Activated gamma-delta T cell treated with anti-CD3 and anti-CD28 coated beads, Interleukin-2, amount 50 U/mL, for 16 hours (primary cell): ENCODE measurements at places on chromosomes 6 and 20.

GRCh38 chr20:59817846-59818615 lies 115.4 kb downstream of the SYCP2 start:
- no peak for DNase-seq

- DNase-seq: no peak
Measured at GRCh38 chr6:161684731-161685475, 411.0 kb upstream of the AGPAT4 start.

DNA sequence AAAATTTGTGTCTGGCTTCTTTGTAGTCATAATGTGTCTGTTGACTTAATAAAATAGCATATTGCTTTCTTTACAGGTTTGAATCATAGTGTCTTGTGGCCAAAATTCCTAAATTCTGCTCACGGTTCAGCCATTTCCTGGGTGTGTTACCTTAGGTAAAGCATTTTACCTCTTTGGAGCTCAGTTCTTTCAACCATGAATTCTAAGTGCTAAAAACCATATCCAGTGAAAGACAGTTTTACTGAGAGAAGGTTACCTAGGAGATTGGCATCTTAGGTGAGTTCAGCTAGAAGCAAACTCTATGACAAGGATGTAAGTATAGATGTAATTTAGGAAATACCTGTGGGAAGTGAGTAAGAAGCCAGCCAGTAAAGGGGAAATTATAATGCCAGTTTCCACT lies 20.7 kb downstream of the CRYBG1 start:
- DNase-seq: no peak

DNA sequence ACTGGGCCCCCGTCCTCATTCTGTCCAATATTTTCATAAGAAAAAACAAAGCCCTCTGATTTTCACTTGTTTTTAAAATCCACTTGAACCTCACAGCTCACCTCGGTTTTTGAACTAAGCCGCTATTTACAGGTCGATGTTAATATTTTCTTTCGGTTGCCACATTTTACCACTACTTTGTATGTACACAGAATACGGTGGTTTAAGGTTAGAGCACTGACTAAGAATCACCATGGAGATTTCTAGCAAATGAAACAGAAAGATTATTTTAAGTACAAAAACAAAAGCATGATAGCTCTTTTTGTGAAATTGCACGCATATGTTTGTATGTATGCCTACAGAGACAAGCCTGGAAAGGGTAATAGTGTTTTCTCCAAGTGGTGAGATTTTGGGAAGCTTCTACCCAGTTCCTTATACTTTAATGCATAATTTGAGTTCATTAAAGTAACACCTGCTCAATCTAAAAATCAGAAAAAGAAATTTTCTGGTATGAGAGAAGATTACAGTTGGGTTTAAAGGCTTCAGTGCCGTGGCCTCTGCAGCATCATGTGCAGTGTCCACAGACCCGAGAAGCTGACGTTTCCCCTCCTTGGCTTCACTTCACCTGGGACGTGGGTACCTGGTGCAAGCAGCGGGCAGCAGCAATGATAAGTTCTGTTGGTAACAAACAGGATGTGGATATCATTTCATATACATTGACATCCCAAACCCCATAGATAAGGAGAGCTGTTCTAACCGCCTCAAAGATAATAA lies 144.0 kb downstream of the UST start:
- no peak for DNase-seq

GRCh38 chr20:21101453-21101931 lies 4.7 kb downstream of the LINC00237 start:
- DNase-seq: no peak

DNA sequence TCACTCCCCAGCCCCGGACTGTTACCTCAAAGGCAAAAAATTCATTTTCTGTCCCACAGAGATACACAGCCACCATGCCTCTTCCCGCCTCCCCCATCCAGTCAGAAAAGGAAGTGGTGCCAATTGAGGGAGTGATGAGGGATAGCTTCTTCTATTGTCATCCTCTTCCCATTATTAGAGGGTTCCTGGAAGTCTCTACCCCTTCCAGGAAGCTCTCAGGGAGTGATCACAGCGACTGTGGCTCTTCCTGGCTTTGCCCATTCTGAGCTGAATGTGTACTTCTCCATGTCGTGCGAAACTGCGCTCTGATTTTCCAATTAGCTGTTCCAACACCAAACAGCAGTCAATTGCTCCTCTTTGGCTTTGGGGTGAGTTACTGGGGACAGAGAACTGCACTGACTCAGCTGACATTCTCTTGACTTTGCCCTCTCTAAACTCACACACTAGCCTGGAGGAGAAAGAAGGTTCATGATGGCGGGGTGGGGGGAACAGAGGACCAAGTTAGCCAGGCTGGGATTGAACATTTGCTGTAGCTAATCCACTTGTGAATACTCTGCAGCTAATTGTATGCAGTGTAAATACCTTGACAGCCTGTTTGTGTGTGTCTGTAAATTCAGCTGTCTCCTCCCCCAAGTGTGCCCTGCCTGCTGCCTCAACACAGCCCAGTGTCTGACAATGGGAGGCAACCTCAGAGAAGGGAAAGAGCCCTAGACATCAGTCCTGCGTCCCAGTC lies 2.4 kb upstream of the MDGA1 start:
- no peak for DNase-seq

GRCh38 chr6:78911218-78911940 lies 44.0 kb downstream of the IRAK1BP1 start:
- no peak for DNase-seq

GRCh38 chr6:90019216-90019615 lies 124.9 kb downstream of the GJA10 start:
- no peak for DNase-seq

DNA sequence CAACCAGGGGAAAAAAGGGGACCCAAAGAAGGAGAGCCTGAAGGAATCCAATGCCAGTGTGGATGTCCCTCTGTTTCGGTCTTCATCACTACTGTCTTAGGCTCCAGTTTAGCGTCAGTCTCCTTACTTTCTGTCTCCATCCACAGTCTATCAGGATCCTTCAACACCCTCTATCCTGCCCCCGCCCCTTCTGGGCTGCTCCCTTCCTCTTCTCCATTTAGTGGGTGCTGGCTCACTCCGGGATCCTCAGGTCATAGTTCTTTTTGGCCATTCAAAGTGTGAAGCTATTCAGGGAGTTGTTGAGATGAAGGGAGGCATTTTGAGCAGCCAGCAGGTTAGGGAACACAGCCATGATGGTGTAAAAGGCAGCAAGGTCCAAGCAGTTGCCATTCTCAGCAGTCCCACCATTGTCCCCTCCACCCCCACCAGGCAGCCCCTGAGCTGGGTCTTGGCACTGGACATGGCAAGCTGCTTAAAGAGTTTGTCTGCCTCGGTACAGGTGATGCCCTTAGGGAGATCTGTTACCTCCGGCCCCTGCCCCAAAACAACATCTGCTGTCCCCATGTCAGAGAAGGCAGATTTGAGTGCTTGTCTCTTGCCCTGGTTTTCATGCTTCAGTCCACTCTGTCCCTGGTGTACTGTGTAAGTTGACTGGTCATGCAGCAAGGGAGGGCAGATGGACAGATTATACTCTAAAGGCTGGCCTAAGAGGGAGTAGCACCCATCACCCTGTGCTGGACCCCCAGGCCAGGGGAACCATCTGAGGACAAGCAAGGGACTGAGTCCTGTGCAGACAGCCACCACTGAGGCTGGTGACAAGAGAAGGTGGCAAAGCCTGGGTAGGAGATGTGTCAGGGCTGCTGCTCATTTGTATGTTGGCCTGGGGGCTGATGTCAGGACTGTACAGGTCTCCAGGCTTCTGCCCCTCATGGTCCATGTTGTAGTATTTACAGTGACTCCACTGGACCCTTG lies 842.0 kb downstream of the HACE1 start:
- no peak for DNase-seq

GRCh38 chr6:46090115-46091079 lies 39.4 kb upstream of the ENPP4 start:
- peak; percentile 26 for DNase-seq

DNA sequence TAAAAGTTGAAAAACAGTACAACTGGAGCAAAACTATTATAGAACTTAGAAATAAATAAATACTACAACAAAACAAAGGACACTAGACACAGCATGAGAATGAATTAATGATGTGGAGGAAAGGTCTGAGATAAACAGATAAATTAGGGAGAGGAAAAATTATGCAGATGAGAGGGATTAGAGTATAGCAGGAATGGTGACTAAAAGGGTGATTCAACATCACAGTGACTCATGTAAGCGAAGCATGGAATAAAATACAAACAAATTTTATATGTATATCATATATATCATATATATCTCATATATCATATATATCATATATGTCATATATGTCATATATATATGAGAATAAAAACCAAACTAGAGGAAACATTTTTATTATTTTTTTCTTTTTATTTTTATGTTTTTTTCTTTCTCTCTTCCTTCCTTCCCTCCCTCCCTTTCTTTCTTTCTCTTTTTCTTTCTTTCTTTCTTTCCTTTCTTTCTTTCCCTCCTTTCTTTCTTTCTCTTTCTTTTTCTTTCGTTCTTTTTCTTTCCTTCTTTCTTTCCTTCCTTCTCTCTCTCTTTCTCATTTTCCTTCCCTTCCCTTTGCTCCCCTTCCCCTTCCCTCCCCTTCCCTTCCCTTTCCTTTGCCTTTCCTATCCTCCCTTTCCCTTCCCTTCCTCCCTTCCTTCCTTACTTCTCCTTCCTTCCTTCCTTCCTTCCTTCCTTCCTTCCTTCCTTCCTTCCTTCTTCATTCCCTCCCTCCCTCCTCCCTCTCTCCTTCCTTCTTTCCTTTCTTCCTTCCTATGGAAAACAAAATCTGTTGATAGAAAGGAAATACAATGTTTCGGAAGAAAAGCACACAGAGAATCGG lies 1014.6 kb downstream of the GRIK2 start:
- no peak for DNase-seq

- DNase-seq: no peak
Measured at GRCh38 chr6:144729502-144729901, 444.4 kb downstream of the UTRN start.

DNA sequence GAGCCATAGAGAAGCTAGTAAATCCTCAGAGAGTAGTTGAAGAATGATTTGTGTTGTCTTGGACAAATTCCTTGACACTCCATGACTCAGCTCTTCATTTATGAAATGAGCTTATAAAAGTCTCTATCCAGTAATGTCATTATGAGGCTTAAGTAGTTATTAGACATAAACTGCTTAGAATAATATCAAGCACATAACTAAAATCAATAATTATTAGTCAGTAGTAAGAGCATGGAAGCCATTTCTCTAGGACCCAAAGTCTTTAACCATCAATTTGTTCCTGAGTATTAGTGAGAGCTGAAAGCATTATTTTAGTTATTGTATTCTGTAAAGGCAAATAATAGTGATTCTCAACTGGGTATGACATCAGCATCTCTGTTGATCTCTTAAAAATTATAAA lies 1140.2 kb downstream of the HACE1 start:
- DNase-seq: no peak

DNA sequence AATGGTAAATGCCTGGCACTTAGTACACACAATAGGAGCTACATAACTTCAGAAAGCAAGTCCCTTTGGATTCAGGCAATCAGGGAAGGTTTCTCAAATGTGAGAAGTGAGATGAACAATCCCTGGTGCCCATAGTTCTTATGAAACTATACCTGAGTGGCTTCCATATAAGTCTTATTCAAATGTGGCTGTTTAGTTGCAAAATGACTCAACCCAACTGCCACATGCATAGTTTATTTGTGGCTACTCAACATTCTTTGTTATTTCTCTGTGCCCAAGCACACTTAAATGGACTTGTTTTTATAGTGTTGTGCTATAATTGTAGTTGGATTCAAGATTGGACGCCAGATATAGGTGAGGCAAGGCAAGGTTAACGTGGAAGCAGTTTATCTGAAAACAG lies 93.7 kb upstream of the ATXN1 start:
- DNase-seq: no peak

DNA sequence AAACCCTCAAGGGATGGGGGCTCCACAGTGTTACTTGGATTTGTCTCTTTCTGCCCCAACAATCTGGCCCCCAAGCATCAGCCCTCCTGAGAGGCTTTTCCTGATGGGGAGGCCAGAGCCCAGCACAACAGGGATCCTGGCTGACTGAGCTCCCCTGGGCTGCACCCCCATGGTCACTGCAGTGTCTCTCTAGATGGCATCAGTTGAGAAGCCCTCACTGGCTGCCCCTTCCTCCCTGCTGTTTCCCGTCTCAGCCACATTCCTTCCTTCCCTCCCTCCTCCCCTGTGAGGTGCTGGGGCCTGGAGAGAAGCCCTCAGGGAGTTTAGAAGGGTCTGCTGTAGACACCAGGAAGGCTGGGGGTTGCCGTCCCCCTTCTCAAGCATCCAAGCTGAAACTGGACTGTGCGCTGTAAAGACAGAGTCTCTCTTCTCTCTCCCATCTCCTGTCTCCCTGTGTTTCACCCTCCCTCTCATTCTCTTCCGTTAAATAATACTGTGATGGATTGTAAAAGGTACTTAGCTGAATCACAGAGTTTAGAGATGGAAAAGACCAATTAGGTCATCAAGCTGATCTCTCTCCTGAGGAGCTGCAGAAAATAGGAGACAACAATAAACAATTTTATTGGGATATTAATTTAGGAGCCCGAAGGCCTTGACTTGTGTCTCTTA lies 29.7 kb downstream of the SAYSD1 start:
- no peak for DNase-seq

- DNase-seq: no peak
Measured at GRCh38 chr6:139584599-139584998, 210.2 kb upstream of the CITED2 start.

- DNase-seq: no peak
Measured at GRCh38 chr6:37947468-37947867, 127.9 kb downstream of the ZFAND3 start.
